ENCODE measurements at places on chromosomes 2 and 18. TPM values are rescaled to one million over a fixed set of nuclear protein-coding genes. Genes with fewer than 3 reads are reported as not detected.

GRCh38 chr2:145715601-145716000 lies 1195.7 kb upstream of the ZEB2 start:
- DNase-seq = no peak

GRCh38 chr2:230634146-230634545 lies 78.5 kb upstream of the CAB39 start:
- no peak for DNase-seq

GRCh38 chr2:186348200-186348599 lies 137.9 kb upstream of the ZC3H15 start:
- DNase-seq = no peak

GRCh38 chr2:179181002-179181401 lies 83.6 kb downstream of the SESTD1 start:
- DNase-seq = no peak

DNA sequence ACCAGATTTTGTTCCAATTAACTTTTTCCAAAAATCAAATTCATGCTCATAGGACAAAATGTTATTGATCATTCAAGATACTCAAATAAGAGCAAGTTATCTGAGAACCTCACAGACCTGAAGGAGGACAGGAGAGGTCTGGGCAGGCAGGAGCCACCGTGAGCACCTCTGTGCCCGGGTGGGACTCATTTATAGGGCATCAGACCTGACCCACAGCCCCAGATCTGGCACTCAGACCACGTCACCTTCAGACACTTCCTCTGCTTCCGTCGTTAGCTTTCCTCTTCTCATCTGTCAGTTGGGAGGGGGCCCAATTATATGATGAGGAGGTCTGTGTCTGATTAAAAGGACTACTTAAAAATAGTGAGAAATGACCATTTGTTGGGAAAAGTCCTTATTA lies 169.4 kb downstream of the EIPR1 start:
- DNase-seq = no peak

DNA sequence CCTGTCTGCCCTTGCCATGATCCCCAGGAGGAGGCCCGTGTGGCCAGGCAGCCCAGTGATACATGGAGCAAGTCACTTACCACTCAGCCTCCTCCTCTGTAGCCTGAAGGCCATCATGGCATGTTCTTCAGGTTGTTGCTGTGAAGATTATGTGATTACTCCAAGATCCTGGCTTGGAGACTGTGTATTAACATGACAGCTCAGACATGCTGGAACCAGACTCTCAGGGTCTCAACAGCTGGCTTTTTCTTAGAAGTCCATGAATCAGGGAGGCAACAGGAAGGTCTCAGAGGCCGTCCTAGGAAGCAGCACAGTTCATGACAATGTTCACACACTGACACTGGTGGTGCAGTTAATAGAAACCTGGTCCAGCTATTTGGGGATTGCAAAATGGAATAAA lies 158.6 kb upstream of the TWIST2 start:
- DNase-seq = no peak

DNA sequence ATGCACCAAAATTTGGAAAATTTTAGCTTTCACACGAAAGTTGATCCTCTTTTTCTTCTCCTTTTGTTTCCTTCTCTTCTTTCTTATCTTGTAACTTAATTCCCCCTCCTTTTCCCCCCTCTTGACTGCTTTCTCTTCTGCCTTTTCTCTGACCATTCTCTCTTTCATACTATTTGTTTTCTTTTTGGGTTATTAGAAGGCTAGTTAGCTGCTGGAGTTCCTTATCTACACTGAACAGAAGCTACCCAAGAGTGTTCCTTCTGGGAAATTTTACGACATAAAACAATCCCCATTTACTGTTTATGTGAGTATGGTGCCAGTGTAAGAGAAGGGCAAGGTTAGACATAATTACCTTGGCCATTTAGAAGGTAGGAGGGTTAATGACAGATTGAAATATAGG lies 218.4 kb upstream of the DTNA start:
- DNase-seq = no peak

- DNase-seq = no peak
Observed at GRCh38 chr2:30803281-30803680, 4.0 kb downstream of the CAPN13 start.

- DNase-seq = no peak
Observed at GRCh38 chr2:239751679-239752355, 273.3 kb downstream of the NDUFA10 start.

DNA sequence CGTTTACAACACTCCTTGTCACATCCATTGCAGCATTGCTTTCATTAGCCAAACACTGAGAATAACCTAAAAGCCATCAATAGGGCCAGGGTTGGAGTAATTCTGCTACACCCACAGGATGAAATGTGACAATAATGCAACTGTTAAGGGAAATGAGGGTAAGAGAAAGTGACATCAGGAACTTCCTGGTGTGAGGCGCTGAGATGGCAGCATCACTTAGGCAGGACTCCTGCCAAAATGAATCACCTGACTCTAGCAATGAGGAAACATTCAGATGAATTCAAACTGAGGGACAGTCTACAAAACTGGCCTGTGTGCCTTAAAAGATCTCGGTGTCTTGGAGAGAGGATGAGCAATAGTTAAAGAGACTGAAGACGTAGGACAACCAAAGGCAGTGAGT lies 115.6 kb upstream of the AGAP1 start:
- DNase-seq = peak; percentile 76

The SCN1A gene
- total RNA-seq = 69.5 TPM

The DSC2 gene
- 7.2 TPM for total RNA-seq

The SULT1C4 gene
- 20.7 TPM for total RNA-seq

The CAPN13 gene
- total RNA-seq = 0.36 TPM

The RMDN2 gene
- 14.3 TPM for total RNA-seq

The TXNDC2 gene
- total RNA-seq = not detected

The CASP10 gene
- 3.7 TPM for total RNA-seq

The TSPYL6 gene
- total RNA-seq = 0.18 TPM
